CD14-positive monocyte (primary cell): ENCODE measurements at places on chromosomes 3 and 15.

GRCh38 chr3:69390771-69391170, 4.9 kb upstream of the FRMD4B start:
- no peak for DNase-seq

- DNase-seq, result no peak
These were observed 187.7 kb downstream of the ITPR1 start for GRCh38 chr3:4680871-4681300.

GRCh38 chr15:70014860-70015490, 82.7 kb downstream of the TLE3 start:
- no peak for DNase-seq

- no peak for DNase-seq
These were observed 24.7 kb upstream of the TM2D3 start for GRCh38 chr15:101676921-101677329.

DNA sequence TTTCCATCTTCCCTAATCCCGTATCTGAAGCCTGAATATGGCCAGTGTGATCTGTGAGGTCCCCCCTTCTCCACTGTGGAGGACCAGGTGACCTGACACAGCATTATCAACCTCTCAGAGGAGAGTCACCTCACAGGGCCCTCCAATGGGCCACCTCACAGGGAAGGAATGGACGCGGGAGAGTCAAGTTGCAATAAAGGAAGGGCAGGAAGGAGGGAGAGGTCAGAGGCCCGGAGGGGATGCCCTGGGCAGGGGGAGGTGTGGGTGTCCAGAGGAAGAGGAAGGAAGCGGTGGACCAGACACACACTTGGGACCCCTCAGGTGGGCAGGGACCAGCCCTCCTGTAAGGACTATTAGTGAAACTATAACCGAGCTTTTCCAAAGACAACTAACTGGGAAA, 14.6 kb upstream of the LRRC15 start:
- no peak for DNase-seq

DNA sequence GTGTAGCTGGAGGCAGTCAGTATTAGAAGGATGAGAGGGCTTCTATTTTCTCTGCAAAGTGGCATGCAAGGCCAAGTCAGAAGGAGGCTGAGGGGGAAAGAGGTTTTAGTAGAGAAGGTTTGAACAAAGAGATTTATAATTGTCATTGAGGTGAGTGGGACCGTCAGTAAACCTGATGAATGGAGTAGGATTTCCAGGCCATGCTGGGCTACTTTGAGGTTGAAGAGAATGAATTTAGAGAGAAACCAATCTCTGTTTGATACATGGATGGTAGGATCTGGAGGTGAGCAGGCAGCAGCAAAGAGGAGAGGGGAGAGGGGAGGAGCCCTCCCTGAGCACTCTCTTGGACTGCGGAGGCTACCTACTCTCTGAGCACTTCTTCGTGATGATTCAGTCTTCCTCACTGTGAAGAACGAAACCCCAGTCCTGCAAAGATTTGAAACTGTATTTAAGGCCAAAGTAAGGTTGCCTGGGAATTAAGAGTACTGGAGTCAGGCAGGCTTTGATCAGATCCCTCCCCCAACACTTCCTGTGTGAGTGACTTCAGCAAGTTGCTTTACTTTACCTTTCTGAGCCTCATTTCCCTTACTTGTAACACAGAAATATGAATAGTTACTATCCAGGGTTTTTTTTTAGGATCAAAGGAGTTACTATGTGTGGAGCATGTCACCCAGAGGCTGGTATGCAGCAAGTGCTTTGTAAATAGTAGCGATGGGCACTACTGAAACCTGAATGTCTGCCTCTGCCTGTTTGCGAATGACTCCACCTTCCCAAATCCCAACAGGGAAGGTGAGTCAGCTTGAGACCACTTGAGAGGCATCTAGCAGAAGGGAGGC, 75.8 kb downstream of the RPL39L start:
- no peak for DNase-seq

GRCh38 chr3:146359841-146360240, 108.9 kb upstream of the PLSCR4 start:
- no peak for DNase-seq

DNA sequence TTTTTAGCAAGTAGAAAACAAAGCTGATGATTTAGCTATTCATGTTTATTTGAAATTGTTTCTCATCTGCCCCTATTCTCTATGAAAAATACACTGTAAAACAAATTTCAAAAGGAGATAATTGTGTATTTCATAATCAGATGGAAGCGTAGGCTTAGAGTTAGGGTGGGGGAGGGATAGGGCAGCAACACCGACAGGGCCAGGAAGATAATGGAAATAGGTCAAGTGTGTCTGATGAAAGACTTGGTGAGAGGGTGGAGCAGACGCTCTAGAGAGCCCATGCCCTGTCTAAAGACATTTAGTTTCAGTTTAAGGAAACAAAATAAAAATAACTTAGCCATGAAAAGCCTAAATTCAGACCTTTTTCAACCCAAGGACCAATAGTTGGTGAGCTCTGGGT, 51.6 kb upstream of the ARL6 start:
- DNase-seq, result no peak

DNA sequence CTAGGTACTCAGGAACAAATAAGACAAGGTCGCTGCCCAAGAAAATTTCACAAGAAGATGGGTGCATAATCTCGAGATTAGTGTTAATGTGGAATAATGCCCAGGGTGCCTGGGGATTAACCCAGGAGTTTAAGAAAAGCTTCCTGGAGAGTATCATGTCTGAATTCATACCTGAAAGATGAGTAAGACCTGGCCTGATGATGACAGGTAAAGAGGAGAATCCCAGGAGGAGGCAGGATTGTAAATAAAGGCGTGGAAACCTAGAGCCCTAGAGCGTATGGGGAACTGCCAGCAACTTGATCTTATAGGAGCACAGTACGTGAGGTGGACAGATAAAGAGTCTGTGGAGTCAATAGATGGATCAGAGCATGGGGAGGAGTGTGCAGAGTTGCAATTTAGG, 43.0 kb downstream of the ARRDC4 start:
- DNase-seq, result no peak

DNA sequence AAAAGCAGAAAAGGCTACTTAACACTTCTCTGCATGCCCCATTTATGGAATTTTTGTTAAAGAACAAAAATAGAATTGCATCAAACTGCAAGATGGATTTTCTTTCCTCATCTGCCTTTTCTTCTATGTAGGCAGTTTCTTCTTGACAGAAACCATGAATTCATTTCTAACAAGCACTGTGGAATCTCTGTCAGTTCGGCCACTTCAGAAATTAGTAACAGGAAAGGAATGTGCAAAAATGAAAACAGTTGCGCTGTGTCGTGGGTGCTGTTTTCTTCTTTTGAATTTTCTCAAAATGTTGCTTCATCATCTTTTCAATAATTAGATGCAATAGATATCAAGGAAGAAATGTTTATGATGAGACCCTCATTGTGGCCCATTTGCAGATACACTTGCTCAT, 151.6 kb downstream of the FOXB1 start:
- DNase-seq, result no peak

GRCh38 chr15:73800662-73801345, 47.7 kb upstream of the INSYN1 start:
- DNase-seq, result no peak

DNA sequence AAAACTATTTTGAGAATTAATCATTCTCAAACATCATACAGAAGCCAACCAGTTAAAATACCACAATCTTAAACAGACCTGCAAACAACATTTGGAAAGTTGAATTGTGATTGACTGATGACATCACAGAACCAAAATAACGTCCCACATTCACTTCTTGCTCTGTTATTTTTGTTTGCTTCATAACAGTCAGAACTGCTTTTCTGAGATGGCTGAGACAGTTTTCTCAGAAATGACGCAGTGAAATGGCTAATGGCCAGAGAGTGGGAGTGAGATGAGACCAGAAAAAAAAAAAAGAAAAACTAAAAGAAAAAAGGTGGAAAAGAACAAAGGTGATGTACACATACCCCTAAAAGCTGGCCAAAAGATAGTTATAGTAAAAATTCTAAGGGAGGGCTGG, 1061.2 kb downstream of the FHIT start:
- no peak for DNase-seq

GRCh38 chr3:11373235-11373634, 101.0 kb downstream of the ATG7 start:
- no peak for DNase-seq

DNA sequence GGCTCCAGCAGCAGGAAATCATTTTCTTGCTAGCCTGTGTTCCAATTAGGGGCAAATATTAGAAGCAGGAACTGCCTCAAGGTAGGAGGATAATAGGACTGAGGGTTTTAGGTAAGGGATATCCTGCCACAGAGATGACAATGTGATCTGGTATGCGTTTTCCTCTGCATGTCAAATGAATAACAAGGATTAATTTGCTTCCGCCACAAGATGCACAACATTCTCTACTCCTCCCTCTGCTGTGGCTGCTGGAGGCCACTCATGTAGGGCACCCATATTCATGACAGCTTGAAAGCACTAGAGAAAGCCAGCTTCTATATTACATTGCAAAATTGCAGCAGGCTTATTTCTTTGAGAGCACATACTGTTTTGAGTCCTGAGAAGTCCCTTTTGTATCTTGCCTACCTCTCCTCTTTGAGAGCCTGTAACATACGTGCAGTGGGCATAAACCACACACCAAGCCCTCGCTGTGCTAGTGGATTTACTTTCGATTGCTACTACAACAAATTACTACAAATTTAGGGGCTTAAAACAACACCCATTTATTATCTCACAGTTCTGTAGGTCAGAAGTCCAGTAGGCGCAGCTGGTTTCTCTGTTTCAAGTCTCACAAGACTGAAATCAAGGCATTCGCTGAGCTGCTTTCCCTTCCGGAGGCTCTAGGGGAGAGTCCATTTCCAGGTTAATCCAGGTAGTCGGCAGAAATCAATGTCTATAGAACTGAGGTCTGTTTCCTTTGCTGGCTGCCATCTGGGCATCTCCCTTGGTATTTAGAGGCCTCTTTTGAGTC, 5.9 kb upstream of the CD47 start:
- no peak for DNase-seq

- DNase-seq, result peak; percentile 98
These were observed at the start of gene SMAD6 for GRCh38 chr15:66702035-66702786. SMAD6 (plus strand) TSS chr15:66702236; CDS start chr15:66703259, 1,023 bp downstream.

DNA sequence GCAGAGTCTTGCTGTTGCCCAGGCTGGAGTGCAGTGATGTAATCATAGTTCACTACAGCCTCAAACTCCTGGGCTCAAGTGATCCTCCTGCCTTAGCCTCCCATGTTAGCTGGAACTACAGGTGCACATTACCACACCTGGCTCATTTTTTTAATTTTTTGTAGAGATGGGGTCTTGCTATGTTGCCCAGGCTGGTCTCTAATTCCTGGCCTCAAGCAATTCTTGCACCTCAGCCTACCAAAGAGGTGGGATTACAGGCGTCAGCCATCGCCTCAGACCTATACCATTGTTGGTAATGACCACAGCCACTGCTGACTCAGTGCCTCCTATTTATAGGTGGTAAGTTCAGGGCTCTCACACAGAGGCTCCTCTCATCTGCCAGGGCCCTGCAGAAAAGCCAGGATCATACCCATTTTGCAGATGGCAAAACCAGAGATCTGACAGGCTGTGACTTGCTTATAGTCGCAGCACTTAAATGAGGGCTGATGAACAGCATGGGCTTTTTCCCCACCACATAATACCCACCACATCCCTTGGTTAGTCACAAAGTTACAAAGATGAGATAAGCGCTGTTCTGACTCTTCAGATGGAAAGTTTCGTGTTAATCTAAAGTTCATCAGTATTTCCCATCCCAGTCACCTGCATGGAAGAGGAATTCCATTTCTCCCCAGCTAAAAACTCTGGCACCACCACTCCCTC, 21.8 kb upstream of the SPATA12 start:
- no peak for DNase-seq

DNA sequence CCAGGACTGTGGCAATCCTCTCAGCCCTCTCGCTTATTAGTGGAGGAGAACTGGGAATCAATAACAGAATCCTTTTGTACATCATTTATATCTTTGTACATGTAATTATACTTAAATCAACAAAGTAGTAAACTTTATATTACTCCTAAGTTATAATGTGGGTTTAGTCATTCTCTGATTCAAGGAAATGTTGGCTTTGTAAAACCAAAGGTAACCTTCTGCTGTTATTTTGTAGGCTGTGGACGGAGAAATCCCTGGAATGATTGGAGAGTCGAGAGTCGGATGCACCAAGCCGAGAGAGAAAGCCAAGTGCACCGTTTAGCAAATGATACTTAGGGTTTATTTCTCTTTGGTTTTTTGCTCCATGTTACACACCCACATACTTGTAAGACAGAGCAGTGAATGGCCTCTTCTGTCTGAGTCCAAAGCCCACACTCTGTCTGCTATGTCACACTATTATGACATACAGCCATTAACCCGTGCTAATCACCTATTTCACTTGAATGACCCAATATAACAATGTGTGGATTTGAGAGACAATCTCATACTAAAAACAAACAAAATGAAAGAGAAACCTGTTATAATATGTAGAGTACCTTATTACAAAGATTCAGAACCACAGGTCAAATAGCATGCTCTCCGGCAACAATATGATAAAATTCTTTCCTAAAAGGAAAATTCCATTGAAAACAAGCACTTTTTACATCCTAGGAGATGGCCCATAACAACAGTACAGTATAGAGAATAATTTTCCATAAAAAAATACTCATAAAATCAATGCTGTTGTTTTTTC, 72.2 kb downstream of the MECOM start:
- no peak for DNase-seq

GRCh38 chr3:1380926-1381646, 288.3 kb downstream of the CNTN6 start:
- DNase-seq, result no peak

DNA sequence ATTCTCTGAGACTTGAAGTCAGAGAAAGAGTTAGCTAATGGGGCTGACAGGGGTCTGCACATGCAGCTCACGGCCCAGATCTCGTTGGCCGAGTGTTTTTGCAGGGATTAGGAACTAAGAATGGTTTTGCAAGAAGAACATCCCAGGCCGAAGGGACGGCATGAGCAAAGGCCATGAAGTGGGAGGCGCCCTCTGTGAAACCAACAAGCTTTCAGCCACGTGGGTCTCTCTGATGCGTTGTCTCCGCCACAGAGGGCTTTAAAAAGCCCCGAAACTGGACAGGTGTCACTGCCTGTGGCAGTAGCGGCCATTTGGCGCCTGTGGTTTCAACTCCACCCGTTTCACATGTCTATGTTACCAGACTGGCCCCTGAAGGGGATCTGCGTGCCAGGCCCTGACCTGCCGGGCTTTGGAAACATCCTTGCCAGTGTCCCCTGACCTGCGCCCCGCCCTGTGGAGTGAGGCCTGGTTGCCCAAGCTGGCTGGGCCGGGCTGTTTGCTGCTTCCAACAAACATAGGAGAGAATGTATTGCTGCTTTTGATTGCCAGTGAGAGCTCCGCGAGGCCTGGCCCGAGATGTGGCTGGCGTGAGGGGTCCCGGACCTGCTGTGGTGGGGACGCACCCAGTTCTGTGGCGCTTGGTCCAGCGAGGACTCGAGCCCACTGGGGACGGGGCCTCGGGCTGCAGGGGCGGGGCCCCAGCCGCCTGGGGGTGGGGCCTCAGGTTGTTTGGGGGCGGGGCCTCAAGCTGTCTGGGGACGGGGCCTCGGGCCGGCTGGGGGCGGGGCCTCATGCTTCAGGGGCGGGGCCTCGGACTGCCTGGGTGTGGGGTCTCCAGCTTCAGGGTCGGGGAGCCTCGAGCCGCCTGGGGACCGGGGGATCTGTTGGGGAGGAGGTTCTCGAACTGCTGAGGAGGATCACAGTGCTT, 30.4 kb downstream of the GOLGA6L2 start:
- no peak for DNase-seq
